Effector memory CD8-positive, alpha-beta T cell (primary cell): ENCODE measurements at places on chromosomes 7 and 10.

DNA sequence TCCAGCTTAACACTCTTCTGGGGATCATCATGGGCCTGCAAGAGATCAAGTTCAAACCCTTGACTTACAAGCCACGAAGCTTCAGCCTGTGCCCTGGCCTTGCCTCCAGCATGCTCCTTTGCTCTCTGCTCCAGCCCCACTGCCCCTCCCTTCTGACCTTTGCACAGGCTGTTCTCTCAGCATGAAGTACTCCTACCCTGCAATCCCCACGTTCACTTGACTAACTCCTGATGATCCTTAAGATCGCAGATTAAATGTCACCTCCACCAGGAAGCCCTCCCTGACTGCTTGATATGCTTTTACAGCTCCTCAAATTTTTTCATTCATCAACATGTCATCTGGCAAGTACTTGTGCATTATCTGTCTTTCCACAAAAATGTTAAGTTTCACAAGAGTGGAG is 75.5 kb upstream of the SLF2 start:
- no peak for DNase-seq

GRCh38 chr7:158325530-158326381 is 261.9 kb downstream of the PTPRN2 start:
- DNase-seq = no peak

- DNase-seq = no peak
Measured at GRCh38 chr10:3397231-3397630, 224.6 kb upstream of the PITRM1 start.

GRCh38 chr10:97714401-97715258 is 1.1 kb downstream of the MARVELD1 start:
- no peak for DNase-seq

DNA sequence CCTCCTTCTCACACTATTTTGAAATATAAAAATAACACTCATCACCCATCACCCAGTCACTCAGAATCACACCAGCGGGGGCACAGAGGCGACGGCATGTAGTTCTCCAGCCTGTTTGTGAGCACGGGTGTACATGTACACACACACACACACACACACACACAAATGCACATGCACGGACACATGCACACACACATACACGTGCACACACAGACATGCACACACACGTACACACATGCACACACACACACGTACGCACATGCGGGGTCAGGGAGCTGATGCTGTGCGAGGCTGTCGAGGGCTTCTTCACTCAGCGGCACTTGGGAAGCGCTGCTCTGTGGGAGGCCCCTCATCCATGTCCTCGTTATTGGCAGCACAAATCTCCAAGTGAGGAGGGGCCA is 178.8 kb downstream of the ELFN1 start:
- DNase-seq = no peak

GRCh38 chr7:156178857-156179256 is 366.6 kb upstream of the SHH start:
- DNase-seq = no peak
